Bladder microvascular endothelial cell (primary cell): ENCODE measurements at places on chromosomes 6 and 20. TPM values are rescaled to one million over a fixed set of nuclear protein-coding genes. Genes with fewer than 3 reads are reported as not detected.

CRISP3 gene
- not detected in 2 replicates for total RNA-seq

GNAS-AS1 gene
- 0.13 TPM in 1 of 2 replicates, not detected in the other for total RNA-seq

LY6G6C gene
- total RNA-seq = not detected in 2 replicates

PTCRA gene
- not detected in 2 replicates for total RNA-seq

TSPO2 gene
- total RNA-seq = not detected in 2 replicates

CD24 gene
- total RNA-seq = 0.49 and 2.5 TPM in 2 replicates

GCLC gene
- 12.6 and 33.3 TPM in 2 replicates for total RNA-seq
